AG04450 (cell line): ENCODE measurements at places on chromosomes 3 and 15. TPM values are rescaled to one million over a fixed set of nuclear protein-coding genes. Genes with fewer than 3 reads are reported as not detected.

WDR93 gene
- 0.05 TPM in 2 replicates for polyA plus RNA-seq

DNA sequence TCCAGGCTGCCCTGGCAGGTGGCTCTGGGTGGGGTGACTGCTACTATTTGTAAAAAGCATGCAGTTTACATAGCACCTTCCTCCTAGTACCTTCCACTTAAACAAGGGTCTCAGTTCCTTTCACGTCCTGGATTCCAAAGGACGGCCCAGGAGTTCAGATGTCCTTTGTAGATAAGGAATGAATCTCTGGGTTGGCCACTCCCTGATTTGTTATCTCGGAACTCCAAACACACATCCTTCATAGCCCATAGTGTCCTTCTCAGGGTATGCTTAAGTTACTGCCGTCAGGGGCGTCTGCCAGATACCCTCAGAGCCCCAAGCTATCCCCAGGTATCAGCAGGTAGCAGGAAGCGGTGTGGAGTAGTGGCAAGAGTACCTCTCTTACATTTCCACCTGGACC lies 101.1 kb upstream of the PLXNA1 start:
- DNase-seq: no peak

GRCh38 chr3:131553495-131554247 lies 50.9 kb upstream of the MRPL3 start:
- DNase-seq: no peak

- DNase-seq: no peak
Measured at GRCh38 chr3:59432665-59433064, 382.8 kb upstream of the CFAP20DC start.

- no peak for DNase-seq
Measured at GRCh38 chr3:128452678-128453275, 13.9 kb downstream of the DNAJB8 start.

GRCh38 chr3:142981108-142981507 lies 17.6 kb upstream of the PAQR9 start:
- DNase-seq: no peak

- no peak for DNase-seq
Measured at GRCh38 chr3:178078953-178079352, 457.3 kb upstream of the KCNMB2 start.

- DNase-seq: no peak
Measured at GRCh38 chr3:44436181-44436580, 41.3 kb downstream of the ZNF445 start.

GRCh38 chr3:9787714-9788113 lies 4.6 kb downstream of the TADA3 start:
- no peak for DNase-seq

DNA sequence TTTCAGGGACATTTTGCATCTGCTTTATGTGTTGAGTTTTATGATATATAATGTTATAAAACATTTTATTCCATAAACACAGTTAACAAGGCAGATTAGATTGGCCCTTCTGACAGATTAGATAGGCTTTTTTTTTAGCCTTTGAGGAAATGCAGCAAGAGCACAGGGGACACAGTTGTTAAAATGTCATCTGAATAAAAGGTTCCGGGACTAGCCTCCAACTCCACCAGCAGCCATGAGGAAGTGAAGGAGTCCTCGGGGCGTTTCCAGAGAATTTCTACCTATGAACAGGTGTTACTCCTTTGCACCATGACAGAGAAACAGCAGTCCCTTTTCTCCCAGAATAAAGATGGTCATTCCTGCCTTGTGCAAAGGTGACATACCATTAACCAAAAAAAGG lies 167.8 kb upstream of the KBTBD8 start:
- no peak for DNase-seq

- no peak for DNase-seq
Measured at GRCh38 chr15:85618228-85618505, 176.6 kb downstream of the KLHL25 start.

DNA sequence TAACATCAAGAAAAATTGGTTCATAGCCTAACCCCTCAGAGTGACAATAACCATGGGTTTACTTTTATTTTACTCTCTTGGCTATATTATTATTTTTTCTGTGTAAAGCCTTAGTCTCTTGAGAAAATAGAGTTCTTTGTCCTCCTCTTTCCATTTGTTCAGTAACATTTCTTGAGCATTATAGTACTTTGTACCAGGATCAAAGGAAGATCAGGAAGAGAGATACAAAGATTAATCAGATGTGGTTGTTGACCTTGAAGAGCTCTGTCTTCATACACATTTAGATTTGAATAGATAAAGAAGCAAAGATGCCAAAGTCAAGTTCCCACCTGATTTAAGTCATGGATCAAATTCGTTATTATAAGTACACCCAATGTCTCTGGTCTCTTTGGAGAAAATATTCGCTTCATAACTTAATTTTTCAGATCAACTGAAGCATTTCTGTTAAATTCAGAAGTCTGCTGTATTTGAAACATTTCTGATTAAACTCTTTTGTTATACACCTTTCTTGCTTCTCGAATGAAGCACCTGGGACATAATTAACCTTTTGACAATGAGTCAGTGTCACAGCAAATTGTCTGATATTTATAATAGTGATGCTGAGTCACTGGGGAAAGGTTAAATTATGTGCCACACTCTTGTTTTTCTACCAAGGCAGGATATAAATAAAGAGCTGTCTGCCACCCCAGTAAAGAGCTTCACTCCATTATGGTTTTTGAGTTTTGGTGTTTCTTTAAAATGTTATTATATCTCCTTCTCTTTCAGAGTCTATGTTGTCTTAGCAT lies 100.2 kb downstream of the GHSR start:
- no peak for DNase-seq

ARGFX gene
- not detected in 2 replicates for polyA plus RNA-seq

TRIM42 gene
- not detected in 2 replicates for polyA plus RNA-seq

- no peak for DNase-seq
Measured at GRCh38 chr3:30347679-30348216, 258.7 kb upstream of the TGFBR2 start.

DNA sequence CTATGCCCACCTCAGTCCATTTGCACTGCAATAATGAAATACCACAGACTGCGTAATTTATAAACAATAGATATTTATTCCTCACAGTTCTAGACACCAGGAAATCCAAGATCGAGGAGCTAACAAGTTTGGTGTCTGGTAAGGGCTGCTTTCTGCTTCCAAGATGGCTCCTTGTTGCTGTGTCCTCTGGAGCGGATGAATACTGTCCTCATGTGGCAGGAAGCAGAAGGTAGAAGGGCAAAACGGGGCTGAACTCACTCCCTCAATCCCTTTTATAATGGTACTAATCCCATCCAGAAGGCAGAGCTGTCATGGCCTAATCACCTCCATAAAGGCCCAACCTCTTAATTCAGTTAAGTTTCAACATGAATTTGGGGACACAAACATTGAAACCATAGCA lies 75.3 kb downstream of the P2RY1 start:
- DNase-seq: no peak

ECE2 gene
- not detected in 2 replicates for polyA plus RNA-seq

SCG5 gene
- 39.2 and 44.4 TPM in 2 replicates for polyA plus RNA-seq

DNA sequence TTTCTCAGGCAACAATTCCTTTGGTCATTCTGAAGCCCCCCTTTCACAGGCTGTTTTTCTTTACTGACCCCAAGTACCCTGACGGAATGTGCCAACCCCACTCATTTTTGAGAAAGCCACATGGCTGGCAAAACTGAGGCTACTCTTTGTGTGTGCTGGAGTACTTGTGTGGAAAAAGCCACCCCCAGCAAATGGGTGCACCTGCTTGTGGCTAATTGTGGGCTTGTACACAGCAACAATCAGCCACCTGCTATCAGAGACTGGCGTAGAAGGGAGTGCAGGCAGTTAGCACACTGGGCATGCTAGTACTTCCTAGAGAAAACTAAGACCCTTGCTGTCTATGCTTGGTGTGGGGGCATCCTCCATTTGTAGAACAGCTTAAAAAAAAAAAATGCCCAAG lies 110.1 kb upstream of the LMOD3 start:
- DNase-seq: no peak

- no peak for DNase-seq
Measured at GRCh38 chr3:64627471-64628321, 60.1 kb downstream of the ADAMTS9 start.
